ENCODE measurements at places on chromosomes 7 and 10.
A peak's percentile ranks its signal among the peaks of the same experiment; 100 is the strongest.

- DNase-seq = no peak
Measured at GRCh38 chr10:114388275-114388674, 16.0 kb downstream of the AFAP1L2 start.

GRCh38 chr10:21976739-21977138 is 26.8 kb downstream of the DNAJC1 start:
- DNase-seq = no peak

GRCh38 chr7:35797311-35797710 is 3.5 kb upstream of the SEPTIN7 start:
- DNase-seq = no peak

DNA sequence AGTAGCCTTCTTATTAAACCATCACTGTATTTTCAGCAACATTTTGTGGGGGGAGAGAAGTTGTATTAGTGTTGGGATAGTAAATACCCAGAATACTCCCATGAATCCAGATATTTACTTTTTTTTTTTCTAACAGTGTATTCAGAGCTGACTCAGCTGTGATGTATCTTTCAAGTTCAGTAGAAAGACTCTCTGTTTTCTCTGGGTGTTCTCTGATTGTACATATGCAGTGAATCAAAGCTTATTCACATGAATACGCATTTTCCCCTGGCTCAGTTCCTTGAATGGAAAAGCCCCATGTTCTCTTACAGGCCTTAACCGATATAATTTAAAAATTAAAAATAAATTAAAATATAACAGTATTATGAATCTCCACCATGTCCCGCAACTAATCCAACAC is 1.3 kb downstream of the TFPI2 start:
- no peak for DNase-seq

DNA sequence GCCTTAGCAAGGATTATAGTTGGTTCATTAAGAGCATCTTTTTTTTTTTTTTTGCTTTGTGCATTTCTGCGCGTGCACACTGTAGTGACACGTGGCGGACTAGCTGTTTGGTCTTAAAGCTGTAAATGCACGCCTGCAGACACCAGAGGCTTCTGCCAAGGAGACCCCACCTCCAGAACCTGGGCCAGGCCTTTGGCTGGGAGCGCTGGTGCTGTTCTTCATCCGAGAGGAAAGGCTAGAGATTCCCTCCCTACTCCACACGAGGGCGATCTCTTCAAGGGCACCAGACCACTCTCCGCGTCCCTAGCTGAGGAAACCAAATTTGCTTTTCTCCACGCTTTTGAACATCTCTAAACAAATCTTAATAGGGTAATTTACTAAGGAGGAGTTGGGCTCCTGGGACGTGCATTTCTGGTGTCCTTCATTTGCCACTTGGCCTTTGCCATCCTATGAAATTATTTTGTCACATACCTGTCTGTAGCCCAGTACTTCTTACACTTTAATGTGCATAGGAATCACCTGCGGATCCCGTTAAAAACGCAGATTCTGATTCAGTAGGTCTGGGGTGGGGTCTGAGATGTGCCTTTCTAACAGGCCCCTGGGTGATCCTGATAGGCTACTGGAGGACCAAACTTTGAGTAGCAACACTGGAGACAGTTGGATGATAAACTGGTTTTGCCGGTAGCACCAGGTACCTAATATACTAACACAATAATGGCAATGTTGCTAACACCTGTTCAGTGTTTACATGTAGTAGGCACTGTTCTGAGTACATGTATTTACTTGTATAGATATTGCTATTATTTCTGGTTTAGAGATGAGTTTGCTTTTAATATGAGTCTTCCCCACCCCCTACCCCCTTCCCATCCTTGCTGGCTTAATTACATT is 1.3 kb upstream of the SLC26A5 start:
- DNase-seq = peak; percentile 19
